HT-29 (cell line): ENCODE measurements at places on chromosomes 6 and 20.
A peak's percentile ranks its signal among the peaks of the same experiment; 100 is the strongest.

- no peak for DNase-seq
These were observed 1075.8 kb upstream of the MANEA start for GRCh38 chr6:94501516-94501915.

DNA sequence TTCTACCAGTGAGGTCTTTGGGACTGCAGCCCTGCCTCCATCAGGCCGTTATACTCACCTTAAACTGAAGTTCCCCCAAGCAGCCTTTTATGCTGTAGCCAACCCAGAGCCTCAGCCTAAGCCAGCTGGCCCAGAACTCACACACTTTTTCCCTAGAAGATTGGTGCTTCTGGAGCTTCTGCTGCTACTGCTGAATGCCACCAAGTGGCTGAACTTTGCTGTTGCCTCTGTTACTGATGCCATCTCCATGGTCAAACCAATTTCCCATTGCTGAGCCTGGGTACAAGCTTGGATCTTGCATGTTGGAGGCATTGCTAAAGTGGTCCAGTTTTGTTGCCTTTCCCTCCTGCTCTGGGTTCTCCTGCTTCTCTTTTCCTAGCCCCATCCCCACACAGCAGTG, 15.0 kb upstream of the TBX18 start:
- DNase-seq: peak; percentile 20

GRCh38 chr6:119768201-119768600, 418.6 kb upstream of the MAN1A1 start:
- no peak for DNase-seq

GRCh38 chr20:17885544-17885943, 83.0 kb downstream of the SNX5 start:
- DNase-seq: no peak

DNA sequence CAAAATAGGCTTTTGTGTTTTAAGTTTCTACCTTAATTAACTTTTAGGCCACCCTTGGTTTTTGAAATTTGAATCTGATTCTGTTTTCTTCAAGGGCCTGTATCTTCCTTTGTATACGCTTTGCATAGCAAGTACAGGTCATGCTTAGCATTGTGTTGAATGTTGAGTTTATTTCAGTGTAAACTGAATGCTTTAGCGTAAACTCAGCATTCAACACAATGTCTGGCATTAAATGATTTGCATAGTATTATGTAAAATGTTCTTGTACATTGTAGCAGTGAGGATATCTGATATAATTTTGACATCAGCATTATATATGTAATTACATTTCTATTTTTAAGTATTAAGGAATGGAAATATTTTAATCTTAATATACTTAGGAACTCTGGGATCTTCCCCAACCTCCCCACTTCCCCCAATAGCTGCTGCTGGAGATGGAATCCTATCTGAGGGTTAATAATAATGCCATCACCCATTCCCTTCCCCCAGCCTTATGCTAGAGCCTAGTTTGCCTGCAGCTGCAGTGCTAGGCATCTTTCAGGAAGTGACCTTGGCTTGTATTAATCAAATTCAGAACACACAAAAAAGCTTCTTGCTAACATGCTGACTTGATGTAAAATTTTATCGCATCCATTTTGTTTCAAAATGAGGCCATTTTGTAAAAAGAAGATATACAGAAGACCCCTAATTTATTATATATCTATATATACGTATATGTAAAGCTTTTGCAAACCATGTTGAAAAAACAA, 73.1 kb downstream of the NCOA3 start:
- peak; percentile 60 for DNase-seq

DNA sequence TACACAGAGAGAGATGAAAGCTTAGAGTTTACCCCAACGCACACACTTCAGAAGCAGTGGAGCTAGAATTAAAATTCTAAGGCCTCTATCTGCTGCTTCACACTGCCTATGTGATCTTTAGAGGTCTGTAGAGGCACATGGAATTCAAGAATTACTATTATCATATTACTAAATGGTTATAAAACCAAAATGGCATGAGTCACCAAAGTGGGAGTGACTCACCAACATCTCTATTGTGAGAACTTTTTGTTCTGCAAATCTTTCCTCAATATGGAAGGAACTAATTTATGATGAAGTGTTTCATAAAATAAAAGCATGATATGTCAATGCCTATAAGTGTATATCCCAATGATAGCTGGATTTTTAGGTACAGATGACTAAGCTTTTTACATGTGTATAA, 28.5 kb upstream of the TMEM244 start:
- no peak for DNase-seq

DNA sequence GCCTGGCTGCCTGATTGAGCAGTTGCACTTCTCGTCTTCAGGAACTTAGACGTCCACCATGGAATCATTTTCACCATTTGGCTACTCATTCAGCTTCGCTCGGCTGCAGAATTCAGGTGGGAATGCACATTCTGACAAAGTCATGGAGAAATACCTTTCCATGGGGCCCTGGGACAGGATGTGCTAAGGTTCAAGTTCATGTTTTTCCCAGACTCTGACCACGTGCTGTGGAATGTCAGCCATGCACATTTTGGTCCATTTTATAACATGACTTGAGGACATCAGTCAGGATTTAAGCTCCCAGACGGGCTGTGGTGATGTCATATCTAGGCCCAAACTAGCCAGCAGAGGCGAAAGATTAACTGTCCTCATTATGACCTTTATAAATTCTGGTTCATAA, 205.3 kb downstream of the TBXT start:
- no peak for DNase-seq

DNA sequence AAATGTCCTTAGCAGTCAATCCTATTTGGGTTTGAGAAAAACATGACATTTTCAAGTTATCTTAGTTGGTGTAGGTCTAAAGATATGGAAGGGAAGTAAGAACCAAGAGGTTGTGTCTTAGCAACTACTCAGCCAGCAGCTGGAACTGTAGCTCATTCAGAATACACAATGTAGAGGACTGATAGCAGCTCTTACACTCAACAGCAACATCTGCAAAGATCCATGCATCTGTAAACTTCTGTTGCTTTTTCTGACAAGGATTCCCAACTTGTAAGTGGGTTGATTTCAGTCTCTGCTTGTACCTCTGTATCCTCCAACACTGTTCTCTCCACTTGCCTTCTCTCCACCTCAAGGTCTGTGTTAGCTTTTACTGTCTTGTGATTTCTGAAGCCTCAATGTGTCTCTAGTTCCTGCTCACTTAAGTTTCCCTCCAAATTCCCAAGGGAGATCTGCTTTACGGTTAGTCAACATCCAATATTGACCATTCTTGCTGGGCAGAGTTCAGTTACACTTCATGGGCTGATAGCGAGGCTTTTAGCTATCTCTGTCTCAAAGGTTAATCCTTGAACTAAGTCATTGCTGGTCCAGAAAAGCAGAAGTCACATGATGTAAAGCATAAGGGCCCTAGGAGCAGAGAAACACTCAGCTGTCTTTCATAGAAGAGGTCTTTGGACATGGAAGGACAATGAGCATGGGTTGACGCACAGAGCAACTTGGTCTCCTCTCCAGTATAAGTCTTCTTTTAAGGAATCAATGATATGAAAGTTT, 71.6 kb upstream of the LGSN start:
- no peak for DNase-seq

GRCh38 chr6:44224029-44224964, 902 bp downstream of the SLC29A1 start:
- peak; percentile 39 for DNase-seq

- DNase-seq: no peak
These were observed 112.0 kb upstream of the SIRPA start for GRCh38 chr20:1783245-1783644.

DNA sequence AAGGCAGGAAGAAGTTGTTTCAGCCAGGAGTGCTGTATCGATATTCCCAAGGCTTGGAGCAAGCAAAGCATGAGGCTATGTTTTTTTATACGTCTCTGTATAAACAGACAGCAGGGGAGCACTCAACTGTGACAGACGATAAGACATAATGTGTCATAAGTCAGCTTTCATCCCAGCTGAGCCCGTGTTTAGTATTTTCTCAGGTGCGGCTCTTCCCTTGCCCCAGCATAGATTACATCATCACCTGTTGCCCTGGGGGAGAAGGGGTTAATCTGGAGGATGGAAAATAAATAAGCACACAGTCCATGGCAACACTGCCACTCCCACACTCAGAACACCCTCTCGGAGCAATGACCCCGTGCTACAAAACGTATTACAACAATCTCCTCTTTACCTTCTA, 22.1 kb upstream of the KCNK5 start:
- DNase-seq: peak; percentile 33

- DNase-seq: no peak
These were observed 29.1 kb downstream of the HECA start for GRCh38 chr6:139164001-139164400.

- no peak for DNase-seq
These were observed 83.7 kb upstream of the PTCHD4 start for GRCh38 chr6:48194596-48195295.

GRCh38 chr6:128347123-128347522, 173.3 kb downstream of the PTPRK start:
- DNase-seq: no peak

DNA sequence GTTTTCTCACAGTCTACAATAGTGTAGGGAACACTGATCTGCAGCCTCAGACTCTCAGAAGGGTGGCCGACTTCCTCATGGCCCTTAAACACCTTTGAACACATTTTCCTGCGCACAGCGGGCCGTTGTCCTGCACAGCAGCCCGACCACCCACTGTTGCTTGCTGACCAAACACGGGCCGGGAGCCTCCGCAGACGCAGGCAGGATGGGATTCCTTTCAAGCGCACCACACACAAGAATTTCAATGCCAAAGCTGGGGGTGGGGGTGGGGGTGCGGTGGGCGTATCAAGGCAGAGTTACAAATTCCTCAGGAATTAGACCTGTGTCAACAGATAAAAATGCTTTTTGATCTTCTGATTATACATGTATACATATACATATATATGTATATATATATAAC, 74.5 kb downstream of the HUS1B start:
- no peak for DNase-seq

- DNase-seq: no peak
These were observed 750.4 kb downstream of the TENT5A start for GRCh38 chr6:81002126-81002525.

GRCh38 chr6:142958343-142958742, 13.4 kb upstream of the HIVEP2 start:
- no peak for DNase-seq

- peak; percentile 64 for DNase-seq
These were observed 1.0 kb downstream of the LRP11 start for GRCh38 chr6:149862922-149863697.

GRCh38 chr6:151546941-151547659, 53.3 kb downstream of the CCDC170 start:
- no peak for DNase-seq

GRCh38 chr6:144320741-144321140, 35.6 kb downstream of the UTRN start:
- DNase-seq: no peak

DNA sequence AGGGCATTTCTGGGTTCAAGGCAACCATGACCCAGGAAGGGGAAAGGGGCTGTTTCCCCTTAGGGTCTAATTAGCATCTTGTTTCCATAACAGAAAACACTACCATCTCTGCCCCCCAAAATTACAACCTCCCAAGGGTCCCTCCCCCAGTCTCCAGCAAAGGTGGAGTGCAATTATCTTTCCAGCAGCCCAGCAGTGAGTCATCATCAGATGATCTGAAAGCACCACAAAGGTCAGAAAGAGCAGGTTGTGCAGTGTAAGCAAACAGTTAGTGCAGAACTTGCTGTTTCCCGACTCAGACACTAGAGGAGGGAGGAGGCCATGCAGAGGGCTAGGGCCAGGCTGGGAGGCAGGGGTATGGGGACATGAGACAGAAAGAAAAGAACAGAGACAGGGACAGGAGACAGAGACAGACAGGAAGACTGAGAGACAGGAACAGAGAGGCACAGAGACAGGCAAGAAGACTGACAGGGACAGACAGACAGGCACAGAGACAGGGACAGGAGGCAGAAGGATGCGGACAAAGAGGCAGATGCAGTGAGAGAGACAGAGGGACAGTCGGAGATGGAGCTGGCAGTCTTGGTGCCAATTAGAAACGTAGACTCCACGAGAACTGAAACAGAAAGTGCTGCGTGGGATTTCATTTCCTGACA, 62.5 kb downstream of the PYGB start:
- DNase-seq: peak; percentile 96

GRCh38 chr6:26576929-26577719, 19.6 kb upstream of the ABT1 start:
- peak; percentile 91 for DNase-seq

- no peak for DNase-seq
These were observed 46.9 kb upstream of the POU3F2 start for GRCh38 chr6:98787435-98787834.

- no peak for DNase-seq
These were observed 232.3 kb downstream of the ADGRG6 start for GRCh38 chr6:142534076-142534475.

DNA sequence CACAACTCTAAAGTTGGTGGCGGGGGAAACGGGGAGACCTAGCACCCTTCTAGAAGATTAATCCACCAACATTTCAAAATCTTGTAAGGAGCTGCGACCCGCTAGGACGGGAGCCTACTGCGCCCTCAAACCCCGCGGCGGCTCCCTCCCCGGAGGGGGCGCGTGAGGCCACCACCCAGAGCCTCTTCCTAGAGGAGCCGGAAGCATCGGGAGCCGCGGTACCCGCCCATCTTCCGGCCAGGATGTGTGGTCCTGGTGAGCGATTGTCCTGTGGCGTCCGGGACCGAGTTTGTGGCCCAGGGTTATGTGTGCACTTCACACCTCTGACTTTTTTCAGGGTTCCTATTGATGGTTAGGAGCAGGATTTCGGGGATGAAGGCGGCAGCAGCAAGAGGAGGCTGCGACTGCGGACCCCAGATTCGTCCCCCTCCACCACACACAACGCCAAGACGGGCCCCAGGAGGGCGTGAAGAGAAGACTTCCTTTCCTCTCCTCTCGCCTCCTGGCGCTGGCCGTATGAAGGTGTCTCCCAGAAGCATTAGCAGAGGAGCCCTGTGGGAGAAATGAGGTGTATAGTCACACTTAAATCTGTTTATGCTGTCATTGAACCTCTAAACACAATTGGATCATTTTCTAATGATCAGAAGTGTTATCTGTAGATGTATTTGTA, 10.7 kb downstream of the ZNF165 start:
- no peak for DNase-seq

GRCh38 chr6:44474190-44474631, 86.7 kb downstream of the CDC5L start:
- no peak for DNase-seq

- DNase-seq: peak; percentile 77
These were observed 2.1 kb upstream of the LAMA5 start for GRCh38 chr20:62368976-62369814.

- no peak for DNase-seq
These were observed 1001.9 kb upstream of the FLRT3 start for GRCh38 chr20:15339264-15339663.

- DNase-seq: no peak
These were observed 40.2 kb upstream of the FNDC1 start for GRCh38 chr6:159128978-159129377.

GRCh38 chr6:31968791-31969711, 2.9 kb downstream of the DXO start:
- DNase-seq: no peak

GRCh38 chr20:23092861-23093495, 6.9 kb upstream of the CD93 start:
- DNase-seq: no peak

- no peak for DNase-seq
These were observed 7.1 kb downstream of the L3MBTL1 start for GRCh38 chr20:43514648-43514999.

- peak; percentile 72 for DNase-seq
These were observed 20.3 kb upstream of the ATXN1 start for GRCh38 chr6:16781348-16782169.
